ENCODE measurements at places on chromosomes 16 and 17. TPM values are rescaled to one million over a fixed set of nuclear protein-coding genes. Genes with fewer than 3 reads are reported as not detected.
A peak's percentile ranks its signal among the peaks of the same experiment; 100 is the strongest.

- no peak for DNase-seq
Observed at GRCh38 chr17:57675427-57676387, 69.4 kb downstream of the CCDC182 start.

- no peak for DNase-seq
Observed at GRCh38 chr16:67305216-67306071, 21.1 kb downstream of the KCTD19 start.

- no peak for DNase-seq
Observed at GRCh38 chr17:78255953-78256706, 24.7 kb downstream of the TMEM235 start.

DNA sequence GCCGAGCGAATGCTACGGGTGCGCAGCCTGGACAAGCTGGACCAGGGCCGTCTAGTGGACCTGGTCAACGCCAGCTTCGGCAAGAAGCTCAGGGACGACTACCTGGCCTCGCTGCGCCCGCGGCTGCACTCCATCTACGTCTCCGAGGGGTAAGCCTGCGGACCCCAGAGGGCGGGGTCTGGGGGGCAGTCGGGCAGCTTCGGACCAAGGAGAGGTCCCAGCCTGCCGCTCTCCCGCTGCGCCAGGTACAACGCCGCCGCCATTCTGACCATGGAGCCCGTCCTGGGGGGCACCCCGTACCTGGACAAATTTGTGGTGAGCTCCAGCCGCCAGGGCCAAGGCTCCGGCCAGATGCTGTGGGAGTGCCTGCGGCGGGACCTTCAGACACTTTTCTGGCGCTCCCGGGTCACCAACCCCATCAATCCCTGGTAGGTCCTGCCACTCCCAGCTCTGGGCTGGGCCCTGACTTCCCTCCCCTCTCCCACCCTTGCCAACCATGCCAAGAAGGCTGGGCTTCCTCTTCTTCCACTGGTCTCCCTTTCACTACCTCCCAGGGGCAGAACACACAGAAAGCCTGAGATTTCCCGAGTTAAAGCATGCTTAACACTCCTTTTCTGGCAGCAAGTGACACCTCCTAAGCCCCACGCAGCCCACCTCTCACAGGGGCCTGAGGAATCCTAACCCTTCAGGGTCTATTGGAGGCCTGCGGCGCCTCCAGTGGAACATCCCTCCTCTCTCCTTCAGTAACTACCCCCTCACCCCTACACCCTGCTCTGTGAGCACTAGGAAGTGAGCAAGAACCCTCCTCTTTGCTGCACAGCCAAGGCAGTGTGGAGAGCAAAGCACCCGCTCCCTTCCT lies 3.2 kb downstream of the NAGS start:
- DNase-seq = no peak

Gene FBXO39
- polyA plus RNA-seq = 0.07 TPM

- DNase-seq = no peak
Observed at GRCh38 chr17:55298111-55298730, 33.5 kb downstream of the HLF start.

DNA sequence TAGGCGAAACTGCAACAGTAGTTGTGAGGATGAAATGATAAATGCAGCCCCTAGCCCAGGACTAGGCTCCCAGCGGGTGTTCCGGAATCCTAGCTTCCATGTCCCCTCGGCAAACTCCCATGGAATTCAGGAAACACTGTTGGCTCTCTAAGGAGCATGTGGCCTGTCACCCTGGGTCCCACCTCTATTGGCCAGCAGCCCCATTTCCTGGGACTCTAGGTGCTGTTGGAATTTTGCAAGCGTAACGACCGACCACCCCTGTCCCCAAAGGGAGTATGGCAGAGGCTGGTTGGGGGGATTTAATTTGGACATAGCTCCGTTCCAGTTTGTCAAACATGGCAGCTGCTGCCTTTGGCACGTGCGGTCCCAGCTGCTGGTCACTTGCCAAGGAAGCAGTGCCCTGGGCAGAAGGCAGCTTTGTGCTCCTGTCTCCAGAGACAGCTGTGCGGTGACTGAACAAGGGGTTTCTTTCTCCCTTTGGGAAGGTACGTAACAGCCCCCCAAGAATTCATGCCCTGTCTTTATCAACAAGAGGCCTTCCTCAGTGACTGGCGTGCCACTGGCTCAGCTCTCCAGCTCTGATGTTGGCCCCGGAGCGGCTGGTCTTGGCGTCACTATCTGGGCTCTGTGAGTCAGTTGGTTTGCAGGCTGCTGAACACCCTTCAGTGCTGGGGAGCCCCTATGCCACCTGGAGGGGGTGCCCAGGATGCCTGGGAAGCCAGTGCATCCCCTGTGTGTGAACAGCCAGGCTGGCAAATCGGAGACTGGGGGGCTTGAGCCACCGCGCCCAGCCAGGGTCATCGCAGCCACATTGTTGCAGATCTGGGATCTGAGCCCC lies 235.2 kb upstream of the TNRC6C start:
- DNase-seq = peak; percentile 41

Gene OTOP2
- not detected for polyA plus RNA-seq

DNA sequence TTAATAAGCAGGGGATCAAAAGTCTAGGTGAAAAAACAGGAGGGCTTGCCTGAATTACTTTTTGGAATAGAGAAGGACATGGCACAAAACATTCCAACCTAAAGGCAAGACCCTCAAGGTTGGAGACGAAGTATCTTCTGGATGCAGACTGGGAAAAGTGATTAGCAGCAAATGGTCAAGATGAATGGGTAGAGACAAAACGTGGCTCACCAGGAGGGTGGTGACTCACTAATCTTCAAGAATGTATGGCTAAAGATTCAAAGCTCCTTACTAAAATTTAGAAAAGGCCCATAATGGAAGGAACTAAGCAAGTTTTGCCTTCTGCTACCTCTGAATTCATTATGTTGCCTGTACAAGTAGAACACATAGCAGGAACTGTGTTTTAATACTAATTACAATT lies 469.5 kb upstream of the RBFOX1 start:
- no peak for DNase-seq

DNA sequence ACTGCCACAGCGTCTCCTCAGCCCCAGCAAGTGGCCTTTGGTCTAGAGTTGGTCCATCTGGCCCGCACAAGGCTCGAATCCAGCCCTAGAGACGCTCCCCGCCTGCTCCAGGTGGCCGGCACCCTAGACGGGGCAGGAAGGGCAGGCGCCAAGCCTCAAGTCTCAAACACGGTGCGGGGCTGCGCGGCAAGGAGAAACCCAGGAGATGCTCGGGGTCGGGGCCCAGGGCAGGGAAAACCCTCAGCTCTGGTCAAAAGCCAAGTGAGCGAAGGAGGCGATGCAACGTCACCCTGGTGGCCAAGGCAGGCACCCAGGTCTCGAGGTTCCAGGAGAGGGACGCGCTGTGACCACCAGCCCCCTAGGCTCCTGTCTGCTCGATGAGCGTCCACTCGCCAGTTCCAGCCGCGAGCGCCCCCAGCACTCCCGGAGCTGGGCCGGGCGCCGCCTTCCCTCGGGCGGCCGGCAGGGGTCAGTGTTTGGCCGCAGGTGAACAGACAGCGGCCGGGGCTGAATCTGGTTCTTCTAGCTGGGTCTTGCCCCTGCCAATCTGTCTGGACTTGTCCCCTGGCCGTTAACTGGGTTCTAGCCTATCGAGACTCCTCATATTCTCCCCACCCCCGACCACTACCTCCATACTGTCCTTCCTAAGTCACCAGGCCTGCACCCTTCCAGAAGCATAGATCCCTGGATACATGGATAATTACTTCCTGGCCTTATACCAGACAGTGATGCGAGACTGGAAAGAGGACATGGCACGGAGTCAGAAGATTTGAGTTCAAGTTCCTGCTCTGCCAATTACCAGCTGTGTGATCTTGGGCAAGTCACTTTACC lies 44.0 kb downstream of the PRAC1 start:
- peak; percentile 31 for DNase-seq

GRCh38 chr17:4003131-4003500 lies 38.9 kb upstream of the ATP2A3 start:
- DNase-seq = no peak

Gene SHBG
- 0.79 TPM for polyA plus RNA-seq

Gene ACSM2A
- not detected for polyA plus RNA-seq

DNA sequence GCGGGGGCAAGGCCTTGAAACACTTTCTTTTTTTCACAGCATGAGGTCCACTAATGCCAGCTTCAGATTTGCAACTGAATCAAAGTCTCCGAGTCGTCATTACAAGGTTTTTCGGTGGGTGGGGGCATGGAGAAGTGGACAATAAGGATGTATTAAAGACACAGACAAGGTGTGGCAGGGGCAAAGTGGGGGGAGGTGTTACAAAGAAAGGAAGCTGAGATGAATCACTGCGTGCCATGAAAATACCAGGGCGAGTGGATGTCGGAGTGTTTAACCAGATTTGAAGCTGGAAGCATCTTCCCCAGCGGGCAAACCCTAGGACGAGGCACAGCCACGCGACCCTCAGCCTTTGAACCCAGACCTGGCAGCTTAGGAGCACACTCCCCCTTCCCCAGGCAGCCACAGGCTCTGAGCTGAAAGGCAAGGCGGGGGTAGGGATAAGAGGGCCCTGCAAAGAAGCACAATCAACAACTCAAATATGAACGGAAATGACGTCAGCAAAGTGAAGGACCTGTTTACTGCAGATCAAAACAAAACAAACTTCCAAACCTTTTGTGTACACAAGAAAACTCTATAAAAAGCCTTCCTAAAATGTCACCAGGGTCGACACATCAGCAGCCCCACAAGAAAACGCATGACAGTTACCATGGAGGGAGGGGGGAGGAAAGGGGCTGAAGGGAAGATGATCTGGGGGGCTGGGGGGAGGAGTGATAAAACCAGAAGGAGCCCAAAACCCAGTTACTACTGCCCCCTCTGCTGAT lies 5.6 kb upstream of the ZFHX3 start:
- DNase-seq = no peak

GRCh38 chr17:2062571-2063183 lies 7.8 kb downstream of the HIC1 start:
- DNase-seq = no peak

Gene C16orf87
- polyA plus RNA-seq = 29.8 TPM

- DNase-seq = no peak
Observed at GRCh38 chr17:39981207-39981741, 667 bp downstream of the PSMD3 start.

DNA sequence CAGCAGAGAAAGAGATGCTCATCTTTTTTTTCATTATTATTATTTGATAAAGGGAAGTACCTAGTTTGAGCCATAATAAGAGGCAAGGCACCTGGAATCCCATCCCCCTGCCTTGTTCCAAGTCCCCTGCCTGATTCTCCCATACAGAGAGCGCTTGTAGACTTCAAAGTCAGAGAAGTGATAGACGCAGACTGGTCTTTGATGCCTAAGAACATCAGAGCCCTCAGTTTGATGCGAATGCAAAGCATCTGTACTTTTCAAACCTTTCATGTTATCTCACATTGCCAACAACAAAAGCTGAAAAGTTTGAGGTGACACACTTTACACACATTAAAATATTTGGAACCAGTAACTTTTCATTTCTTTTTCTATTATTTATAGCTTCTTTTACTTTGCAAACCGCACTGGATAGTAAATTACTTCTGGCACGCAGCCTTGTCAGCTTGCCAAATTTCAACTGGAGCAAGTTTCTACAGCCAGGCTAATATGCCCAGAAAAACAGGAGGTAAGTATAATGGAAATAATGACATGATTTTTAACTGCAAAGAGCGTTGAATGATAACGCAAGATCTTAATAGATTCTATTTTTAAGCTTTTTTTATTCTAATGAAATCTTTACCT lies 5.9 kb upstream of the UTP6 start:
- peak; percentile 55 for DNase-seq

DNA sequence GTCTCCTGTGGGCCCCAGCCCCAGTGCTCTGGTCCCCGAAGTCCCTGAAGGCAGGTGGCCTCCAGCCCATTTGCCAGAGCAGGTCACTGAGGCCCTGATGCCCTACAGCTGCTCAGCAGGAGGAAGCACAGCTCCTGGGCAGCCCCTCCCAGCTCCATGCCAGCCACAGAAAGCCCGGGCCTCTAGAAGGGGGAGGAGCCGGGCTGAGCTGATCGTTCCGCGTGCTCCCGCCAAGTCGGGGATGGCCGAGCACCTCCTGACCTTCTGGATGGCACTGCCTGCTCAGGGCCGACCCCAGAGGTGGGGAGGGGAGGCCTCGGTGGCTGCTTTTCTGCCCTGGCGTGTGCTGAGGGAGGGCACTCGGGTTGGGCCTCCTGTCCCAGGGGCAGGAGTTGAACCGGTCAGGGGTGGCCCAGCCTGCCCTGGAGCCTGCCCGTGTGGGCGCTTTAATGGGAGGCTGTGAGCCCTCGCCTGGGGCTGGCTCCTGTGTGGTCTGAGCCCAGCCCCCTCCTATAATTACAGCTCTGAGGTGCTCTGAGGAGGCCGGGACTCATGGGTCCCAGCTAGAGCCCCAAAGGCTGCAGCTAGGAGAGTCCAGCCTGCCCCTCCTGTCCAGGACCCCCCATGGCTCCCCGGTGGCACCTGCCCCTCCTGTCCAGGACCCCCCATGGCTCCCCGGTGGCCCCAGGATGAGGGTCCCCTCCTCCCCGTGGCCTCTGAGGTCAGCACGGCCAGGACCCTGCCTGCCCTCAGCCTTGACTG lies 29.7 kb downstream of the ZFPM1 start:
- DNase-seq = no peak

DNA sequence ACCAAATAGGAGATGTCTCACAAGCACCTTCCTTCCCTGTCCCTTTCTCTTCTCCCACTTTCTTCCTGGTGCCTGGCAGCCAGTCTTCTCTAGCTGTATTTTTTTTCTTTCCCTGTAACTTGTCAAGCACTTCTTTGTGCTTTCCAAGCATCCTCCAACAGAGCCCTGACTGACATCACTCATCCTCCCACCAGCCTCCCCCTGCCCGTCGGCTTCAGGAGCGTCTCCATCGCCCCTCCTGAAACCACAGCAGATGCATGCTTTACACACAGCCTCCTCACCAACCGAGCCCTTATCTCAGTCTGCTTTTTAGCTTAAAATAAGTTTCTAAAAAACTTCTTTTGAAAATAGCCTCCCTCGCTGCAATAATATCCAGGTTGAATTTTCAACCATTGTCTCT lies 268.7 kb upstream of the CDH5 start:
- DNase-seq = no peak

Gene ETV4
- polyA plus RNA-seq = 3.9 TPM

Gene KRTAP9-1
- polyA plus RNA-seq = not detected

DNA sequence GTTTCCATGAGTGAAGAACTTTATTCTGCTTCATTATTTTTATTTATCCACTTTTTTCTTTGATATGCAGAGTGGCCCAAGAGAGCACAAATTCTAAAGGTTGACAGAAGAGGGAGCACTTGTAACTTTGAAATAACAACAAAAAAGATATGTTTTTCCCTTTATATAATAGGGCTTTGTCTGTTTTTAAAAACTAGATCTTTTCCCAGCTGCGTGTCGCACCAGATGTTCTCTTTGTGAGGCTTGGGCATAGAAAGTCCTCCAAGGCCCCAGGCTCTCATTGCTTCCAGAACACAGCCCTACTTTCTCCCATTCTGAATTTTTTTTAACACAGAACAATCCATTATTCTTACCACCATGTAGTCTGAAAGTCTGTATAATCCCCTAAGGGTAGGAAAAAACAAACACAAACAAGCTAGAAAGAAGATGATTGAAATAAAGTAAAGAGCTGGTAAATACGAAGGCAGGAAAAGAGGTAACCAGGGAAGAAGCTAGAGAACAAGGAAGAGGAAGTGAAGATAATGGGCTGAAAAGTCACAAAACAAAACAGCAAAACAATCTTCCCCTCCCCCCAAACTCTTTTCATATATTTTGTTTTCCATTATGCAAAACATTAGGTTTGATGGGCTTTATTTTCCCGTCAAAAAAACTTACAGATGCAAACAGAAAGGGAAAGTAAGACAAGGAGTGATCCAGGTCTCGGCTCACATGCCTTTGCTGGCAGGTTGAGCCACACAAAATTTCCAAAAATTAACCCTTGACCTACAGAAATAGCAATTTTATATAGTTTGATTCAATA lies 160.4 kb downstream of the ABCA8 start:
- DNase-seq = peak; percentile 88

GRCh38 chr16:85753559-85753958 lies 2.7 kb upstream of the C16orf74 start:
- no peak for DNase-seq

All from muscle of arm (tissue), 14 donors.